Activated CD4-positive, CD25-positive, alpha-beta regulatory T cell (primary cell): ENCODE measurements at places on chromosomes 5 and 9.

GRCh38 chr9:31471010-31471409, 913.4 kb upstream of the ACO1 start:
- no peak for DNase-seq

- DNase-seq: no peak
Measured at GRCh38 chr9:93576258-93577077, at the start of gene PHF2. TSS of gene PHF2 (plus strand) at chr9:93576584. CDS start at chr9:93576774, 190 bp downstream.

- DNase-seq: no peak
Measured at GRCh38 chr9:134068744-134069479, 1.1 kb upstream of the BRD3 start.

GRCh38 chr5:54965806-54966205, 19.6 kb downstream of the ESM1 start:
- no peak for DNase-seq

- no peak for DNase-seq
Measured at GRCh38 chr5:8897316-8897715, 648.6 kb downstream of the SEMA5A start.

DNA sequence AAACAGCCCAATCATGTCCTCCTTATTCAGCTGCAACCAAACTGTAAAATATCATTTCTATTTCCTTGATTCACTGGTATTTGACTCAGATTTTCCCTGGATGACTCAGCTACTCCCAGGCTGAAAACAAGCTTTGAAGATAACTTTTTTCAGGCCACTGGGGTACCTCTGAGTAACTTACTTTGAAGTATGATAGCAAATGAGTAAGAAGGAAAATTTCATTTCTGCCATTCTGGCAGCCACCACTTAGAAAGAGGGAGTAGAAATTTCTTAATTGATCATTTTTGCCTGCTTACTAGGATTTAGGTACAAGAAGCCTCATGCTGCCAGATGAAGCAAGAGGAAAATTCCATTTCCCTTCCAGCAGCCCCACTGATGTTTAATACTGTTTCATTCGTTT, 247.4 kb downstream of the PRELID2 start:
- no peak for DNase-seq

- no peak for DNase-seq
Measured at GRCh38 chr5:117590944-117591343, 1016.3 kb upstream of the SEMA6A start.

DNA sequence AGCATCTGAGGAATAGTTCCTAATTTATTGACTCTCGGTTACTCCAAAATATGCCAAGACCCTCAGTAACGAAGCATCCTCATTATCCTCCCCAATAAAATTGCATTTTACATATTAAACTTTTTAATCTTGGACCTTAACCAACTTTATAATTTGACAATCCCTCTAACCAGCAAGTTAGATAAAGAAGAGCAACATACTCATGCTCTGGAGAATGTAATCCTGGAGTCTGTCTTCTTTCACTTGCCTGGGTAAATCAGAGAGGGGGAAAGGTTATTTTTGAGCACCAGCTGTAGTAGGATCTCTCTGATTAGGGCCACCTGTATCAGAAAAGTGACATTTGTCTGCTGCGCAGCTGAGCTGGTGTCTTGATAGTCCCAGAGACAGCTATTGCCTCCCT, 59.8 kb downstream of the NDFIP1 start:
- DNase-seq: no peak

DNA sequence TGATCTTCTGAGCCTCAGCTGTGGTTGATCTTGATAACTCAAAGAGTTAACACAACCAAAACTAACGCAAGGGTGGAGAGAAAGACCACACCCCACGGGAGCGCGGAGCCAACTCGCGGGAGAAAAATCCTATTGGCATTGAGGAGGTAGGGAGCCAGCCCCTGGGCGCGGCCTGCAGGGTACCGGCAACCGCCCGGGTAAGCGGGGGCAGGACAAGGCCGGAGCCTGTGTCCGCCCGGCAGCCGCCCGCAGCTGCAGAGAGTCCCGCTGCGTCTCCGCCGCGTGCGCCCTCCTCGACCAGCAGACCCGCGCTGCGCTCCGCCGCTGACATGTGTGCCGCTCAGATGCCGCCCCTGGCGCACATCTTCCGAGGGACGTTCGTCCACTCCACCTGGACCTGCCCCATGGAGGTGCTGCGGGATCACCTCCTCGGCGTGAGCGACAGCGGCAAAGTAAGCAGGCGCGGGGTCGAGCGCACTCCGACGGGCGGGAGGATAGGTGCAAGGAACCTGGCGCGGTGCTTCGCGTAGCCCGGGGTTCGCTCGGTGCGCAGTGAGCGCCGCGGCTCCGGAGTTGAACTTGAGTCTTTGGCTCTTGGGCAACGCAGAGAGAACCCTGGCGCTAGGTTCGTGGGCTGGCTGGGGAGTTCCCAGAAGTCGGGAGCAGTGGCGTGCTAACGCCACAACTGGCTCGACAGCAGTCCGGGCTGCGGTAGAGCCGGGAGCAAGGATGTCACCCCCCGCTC, at the start of gene GDA:
TSS of gene GDA (plus strand) at position 210 of the 745 bp plus-strand sequence. CDS start at position 330, 120 bp downstream.
- DNase-seq: no peak

GRCh38 chr9:29969856-29970647, 2396.8 kb upstream of the C9orf72 start:
- DNase-seq: no peak

DNA sequence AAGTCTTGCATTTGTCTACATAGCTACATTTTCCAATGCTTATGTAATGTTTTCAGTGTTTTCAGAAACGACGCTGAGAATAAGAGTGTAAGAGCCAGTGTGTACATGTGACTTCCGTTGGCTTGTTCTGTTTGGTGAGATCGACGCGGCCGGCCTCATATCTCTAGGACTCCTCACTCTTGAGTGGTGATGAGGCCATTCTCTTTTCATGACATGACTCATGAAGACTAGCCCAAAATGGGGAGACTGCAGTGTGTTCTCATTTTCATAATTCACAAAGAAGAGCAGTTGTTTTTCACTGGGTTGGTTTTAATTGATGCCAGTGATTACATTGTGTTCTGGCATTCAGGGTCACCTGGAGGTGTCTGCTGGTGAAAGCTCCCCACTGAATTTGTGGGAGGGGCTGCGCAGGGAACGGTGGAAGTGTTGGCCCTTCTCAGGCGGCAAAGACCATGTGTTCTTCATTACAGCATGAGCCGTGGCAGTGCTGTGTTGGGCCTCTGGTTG, 131.5 kb upstream of the OTULINL start:
- no peak for DNase-seq

GRCh38 chr5:40685193-40685592, 5.5 kb downstream of the PTGER4 start:
- DNase-seq: no peak

DNA sequence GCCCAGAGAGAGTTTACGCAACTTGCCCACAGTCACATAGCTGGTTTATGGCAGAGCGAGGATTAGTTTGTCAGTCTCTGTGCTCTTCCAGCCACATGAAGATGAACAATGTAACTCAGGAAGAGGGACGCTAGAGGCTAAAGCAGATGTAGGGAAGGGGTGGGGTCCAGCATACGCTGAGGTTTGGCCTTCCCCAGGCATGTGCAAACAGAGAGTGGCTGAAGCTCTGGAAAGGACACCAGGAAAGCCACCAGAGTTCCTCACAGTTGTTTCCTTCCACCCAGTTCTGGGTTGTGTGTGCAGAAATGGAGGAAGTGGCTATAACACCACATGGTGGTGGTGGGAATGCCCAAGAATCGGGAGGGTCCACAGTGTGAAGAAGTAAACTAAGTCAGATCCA, 60.0 kb downstream of the SNX18 start:
- no peak for DNase-seq

DNA sequence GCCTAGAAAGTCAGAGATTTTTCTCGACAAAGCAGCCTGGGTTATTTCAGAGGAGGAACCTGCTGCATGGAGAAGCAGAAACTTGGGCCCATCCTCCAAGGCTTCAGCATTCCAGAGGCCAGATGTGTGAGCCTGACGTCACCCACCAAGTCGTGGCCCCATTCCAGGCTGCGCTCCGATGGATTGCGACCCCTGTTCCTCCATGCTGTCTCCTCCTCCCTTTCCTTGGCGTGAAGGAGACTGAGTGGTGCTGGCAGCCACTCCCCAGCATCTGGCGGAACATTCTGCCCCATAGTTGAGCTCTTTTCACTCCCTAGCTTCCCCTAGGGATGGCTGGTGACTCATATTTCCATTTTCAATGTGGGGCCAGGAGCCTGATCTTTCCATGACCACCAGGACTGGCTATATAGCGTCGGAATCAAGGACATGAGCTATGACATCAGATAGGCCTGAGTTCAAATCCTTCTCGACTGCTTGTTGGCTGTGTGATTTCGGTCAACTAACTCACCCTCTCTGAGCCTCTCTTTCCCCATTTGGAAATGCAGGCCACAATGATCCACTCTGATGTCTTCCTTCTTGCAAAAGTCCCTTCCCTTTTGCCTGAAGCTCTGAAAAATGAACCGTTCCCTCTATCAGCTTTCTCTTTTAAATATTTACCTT, 24.5 kb upstream of the DUSP1 start:
- no peak for DNase-seq

DNA sequence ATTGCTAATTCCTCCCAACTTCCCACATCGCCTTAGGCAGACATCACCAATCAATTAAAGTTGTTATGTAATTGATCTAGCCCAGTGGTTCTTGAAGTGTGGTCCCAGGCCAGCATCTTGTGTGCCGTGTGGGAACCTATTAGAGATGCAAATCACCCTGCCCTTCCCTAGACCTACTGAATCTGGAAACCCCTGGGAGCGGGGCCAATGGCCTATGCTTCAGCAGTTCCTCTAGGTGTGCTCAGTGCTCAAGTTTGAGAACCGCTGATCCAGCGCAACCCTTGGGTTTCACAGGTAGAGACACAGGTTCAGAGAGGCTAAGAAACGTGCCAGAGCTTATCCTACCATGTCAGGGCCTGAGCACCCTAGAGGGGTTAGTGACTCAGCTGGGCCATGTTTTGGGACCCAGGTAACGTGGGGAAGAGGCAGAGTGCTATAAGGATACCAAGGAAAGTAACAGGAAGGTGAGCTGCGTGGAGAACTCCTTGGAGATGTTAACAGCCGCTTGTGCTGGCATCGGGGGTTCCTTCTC, 4.4 kb downstream of the SLC34A1 start:
- DNase-seq: no peak

DNA sequence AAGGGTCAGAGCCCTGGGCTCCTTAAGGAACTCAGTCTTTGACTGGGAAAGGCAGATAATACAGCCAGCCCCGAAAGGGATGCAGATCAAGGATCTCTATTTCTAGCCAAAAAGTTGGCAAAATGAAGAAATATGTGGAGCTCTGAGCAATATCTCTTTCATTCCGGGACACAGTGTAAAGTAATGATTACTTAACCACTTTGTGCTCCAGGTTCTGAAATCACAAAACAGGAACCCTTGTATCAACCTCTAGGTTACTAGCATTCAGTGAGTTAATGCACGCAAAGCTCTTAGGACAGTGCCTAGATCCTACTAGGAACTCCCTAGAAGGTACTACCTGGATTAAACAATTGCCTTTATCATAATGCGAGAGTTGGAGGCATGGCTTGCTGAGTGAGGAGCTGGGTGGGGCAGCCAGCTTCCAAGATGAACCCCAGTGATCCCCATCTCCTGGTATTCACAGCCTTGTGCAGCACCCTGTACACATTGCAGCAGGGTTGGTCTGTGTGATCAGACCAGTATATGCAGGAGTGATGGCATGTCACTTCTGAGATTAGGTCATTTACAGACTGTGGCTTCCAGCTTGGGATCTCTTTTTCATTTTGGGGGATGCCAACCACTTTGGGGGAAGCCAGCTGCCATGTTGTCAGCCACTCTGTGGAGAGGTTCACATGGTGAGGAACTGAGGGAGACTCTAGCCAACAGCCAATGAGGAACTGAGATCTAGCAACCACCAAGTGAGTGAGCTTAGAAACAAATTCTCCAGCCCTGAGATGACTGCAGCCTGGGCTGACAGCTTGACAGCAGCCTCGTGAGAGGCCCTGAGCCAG, 103.1 kb upstream of the SLC44A1 start:
- no peak for DNase-seq
